ENCODE measurements at places on chromosomes 1 and 21.

GRCh38 chr1:47215713-47216112 is 16.3 kb downstream of the TAL1 start:
- DNase-seq, result no peak

DNA sequence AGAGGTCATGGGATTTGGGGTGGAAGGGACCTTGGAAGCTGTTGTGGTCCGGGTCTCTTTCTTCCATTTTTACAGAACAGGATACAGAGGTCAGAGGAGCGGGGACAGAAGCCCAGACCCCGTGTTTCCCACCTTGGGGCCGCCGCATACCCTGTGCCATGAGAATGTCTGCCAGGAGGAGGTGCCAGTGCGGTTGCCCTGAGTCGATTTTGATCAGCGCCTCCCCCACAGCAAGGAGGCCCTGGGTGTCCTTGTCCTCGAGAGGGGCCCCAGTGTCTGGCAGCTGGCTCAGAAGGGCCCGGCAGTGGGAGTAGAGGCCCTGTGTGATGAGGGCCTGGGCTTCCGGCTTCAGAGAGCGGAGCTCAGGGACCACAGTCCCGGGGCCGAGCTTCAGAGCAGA is 12.3 kb upstream of the MMEL1 start:
- no peak for DNase-seq

GRCh38 chr1:207335695-207336363 is 14.4 kb downstream of the CD55 start:
- no peak for DNase-seq

GRCh38 chr1:15350151-15350550 is 59.5 kb upstream of the EFHD2 start:
- no peak for DNase-seq
